GM20000 (cell line): ENCODE measurements at places on chromosomes 7 and 10.

- peak; percentile 98 for DNase-seq
Measured at GRCh38 chr10:21495752-21496342, 29.6 kb downstream of the SKIDA1 start.

DNA sequence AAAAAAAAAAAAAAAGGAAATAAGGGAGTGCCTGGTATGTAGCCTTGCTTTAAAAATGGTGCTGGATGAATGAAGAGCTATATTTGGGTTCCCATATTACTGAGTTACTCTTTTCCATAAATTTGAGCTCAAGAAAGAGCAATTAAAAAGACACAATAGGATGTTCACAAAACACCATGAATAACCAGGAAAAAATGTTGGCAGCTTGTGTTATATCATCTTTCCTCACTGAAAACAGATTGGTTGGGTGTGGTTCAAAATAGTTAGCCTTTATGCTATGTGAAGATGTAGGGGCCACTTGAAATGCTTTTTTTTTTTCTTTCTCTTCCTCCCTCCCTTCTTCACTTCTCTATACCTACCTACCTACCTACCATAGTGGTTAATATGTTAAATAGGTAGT is 256.9 kb downstream of the STK31 start:
- DNase-seq = no peak

DNA sequence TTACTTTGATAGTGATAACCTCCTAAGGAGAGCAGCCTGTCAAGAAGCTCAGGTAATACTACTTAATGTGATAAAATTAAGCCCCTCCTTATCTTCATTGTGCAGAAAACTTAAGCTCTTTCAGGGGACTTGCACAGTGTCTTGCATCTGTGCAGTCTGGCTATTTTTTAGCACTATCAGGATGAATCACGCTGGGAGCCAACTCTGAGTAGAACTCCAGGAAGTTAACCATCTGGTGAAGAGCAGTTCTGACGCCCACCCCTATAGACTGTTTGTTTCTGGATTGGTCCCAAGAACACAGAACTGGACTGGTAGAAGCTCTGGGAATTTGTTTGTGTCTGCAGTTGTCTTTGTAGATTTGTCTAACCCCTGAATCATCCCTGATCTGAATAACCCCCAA is 41.9 kb downstream of the AGK start:
- DNase-seq = peak; percentile 11

DNA sequence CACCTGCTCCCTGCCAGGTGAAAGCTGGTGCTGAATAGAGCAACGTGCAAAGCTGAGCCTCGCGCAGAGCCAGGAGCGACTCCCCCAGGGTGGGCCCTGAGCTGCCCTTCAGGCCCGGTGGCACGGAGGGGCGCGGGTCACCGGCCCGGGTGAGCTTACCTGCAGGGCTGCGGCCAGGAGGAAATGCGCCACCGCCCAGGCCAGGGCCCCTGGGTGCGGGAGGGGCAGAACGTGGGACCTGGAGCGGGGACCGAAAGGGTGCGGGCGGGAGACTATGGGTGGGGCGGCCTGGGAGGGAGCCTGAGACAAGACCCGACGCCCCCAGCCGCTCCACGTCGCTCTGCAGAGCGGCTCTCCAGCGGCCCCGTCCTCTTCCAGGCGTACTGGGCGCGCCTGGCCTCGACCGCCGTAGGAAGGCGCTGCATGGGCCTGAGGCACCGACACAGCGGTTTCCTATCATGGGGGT is 122.1 kb downstream of the BTAF1 start:
- DNase-seq = no peak

DNA sequence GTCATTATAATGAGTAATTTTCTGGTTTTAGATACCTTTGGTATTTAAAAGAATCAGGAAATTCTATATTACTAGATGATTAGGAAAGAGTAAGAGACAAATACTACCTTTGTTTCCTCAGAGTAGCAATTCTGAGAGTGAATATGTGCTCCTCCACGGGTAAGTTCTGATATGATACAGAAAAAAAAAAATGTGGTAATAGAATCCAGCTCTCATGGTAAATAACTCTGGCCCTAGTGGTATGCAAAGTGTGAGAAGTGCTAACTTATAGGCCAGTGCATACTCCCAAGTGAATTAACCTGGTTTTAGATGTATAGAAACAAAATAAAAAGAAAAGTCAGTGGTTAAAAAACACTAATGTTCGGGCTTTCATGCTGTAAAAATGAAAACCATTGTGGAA is 512.6 kb upstream of the SEMA3D start:
- DNase-seq = no peak

DNA sequence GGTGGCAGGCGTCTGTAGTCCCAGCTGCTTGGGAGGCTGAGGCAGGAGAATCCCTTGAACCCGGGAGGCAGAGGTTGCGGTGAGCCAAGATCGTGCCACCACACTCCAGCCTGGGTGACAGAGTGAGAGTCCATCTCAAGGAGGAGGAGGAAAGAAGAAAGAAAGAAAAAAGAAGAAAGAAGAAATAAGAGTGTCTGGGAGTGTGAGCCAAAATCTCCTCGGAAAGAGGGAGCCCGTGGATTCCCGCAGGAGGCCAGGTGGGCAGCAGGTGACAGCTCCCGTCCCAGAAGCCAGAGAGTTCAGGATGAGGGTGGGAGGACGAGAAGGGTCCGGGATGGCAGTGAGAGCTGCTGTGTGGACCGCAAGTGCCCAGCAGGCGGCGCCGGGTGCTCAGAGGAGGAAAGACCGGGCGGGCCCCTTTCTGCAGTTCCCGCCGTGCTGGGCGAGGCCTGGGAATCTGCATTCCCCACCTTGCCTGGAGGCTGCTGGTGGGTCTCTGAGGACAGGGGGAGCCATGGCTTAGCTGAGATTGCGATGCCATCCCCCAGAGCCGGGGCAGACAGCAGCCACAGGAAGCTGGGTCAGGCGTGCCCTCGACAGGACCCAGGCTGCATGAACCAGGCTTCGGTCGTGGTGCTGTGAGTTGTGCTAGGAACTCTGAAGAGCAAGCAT is 17.1 kb upstream of the AMZ1 start:
- DNase-seq = peak; percentile 88

GRCh38 chr7:138872576-138872975 is 74.6 kb upstream of the ATP6V0A4 start:
- DNase-seq = no peak
